Fibroblast of skin of right biceps (primary cell): ENCODE measurements at places on chromosomes 2 and 18.

DNA sequence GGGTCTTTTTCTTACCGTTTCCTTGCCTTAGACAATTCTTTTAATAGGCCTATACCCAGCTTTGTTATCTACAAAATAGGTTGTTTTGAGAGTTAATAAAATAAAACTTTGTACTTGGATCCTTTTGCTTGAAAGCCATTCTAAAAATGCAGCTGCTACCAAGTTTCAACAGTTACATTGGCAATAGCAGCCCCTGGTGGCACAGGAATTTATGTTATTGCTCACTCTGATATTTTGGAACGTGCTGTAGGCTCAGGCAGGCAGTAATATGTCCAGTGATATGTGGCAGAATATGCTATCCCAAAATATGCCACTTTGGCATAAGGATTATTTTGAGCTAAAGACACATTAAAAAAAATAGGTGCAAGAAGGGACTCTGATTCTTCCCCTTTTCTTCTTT, 6.7 kb upstream of the COMMD1 start:
- DNase-seq: no peak

DNA sequence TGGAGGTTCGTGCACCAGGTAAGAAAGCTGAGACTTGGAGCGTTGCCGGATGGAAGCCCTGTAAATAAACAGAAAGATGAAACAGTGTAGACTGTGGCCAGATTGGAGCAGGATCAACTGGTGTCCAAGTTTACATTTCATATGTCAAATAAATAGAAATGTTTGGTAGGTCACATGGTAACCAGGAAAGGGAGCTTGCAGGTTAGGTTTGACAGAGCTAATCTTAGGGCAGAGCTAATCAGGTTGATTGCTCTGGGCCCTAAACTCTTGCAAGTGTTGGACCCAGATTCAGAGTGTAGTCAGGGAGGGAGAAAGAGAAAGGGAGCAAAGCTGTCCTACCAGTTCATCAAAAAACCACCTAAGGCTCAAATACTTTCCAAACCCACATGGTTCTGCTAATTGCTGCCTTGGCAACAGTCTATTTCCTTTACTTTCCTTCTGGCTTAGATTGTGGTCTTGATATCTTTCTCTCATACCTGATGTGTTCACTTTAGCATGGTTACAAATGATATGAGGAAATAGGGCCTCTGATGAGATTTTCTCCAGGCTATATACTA, 63.2 kb downstream of the G6PC2 start:
- DNase-seq: no peak

DNA sequence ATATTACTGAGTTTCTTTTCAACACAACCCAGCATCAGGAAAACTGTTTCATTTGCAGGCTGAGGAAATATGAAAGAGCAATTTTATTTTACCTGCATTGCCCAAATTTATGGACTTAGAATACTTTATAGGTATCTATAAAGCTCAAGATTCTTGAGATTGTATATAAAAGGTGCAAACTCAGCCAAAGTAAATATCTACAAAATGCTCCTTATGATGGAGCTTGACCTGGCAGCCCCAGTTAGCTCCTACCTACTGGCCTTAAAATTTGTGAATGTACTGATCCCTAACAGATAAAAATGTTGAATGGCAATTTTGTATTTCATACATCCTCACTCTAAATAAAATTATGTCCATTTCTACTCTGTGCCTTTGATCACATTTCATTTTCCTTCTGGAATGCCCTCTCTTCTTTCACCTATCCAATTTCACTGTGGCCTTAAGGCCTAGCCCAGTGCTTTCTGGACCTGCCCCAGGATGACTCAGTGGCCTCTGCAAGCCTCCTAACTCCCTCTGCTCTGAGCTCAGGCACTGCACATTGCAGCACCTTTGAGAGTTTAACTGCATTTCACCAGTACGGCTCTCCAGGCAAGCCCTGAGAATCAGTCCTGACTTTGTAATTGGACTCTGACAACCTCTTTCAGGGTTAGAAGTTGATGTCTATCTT, 125.9 kb downstream of the ANTXR1 start:
- peak; percentile 85 for DNase-seq

DNA sequence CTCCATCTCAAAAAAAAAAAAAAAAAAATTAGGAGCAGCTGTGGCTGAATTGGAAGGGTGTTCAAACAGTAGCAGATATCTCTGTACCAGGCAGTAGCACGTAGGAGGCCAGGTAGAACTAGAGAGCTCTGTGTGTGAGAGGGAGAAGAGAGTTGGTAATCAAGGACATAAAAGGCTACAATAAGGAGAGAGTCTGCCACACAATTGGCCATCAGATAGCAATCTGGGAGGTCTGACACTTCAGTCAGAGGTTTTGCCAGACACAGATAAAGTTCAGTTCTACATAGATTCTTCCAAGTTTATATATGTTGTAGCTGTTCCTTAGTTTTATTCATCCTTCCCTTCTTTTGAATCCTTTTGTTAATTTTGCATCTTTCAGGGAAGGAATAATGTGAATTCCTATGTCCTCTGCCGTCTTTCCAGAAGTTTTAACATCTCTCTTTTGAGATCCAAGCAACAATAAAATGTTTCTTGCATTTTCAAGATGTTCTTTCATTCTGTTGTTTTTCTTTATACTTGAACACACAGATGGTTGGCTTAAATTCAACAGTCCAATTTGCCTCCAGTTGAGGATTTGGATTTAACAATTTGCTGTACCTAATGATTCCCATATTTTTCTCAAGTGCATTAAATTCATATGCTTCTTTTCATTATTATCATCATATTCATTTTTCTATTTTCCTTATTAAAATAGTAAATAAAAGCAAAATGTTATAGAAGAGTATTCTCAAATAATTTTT, 600.3 kb upstream of the GCFC2 start:
- no peak for DNase-seq
